HT-29 (cell line): ENCODE measurements at places on chromosomes 5 and 9. TPM values are rescaled to one million over a fixed set of nuclear protein-coding genes. Genes with fewer than 3 reads are reported as not detected.

Gene CSF2
- total RNA-seq, result 1.8 and 3.4 TPM in 2 replicates

Gene ACTBL2
- total RNA-seq, result 0.16 and 0.51 TPM in 2 replicates

Gene PCDHGB6
- total RNA-seq, result 0.18 and 0.33 TPM in 2 replicates

Gene C9
- total RNA-seq, result not detected in 2 replicates

Gene BNIP1
- 10.0 and 14.9 TPM in 2 replicates for total RNA-seq

Gene ZBTB26
- 2.6 and 2.8 TPM in 2 replicates for total RNA-seq

Gene IL31RA
- total RNA-seq, result not detected in 2 replicates

Gene COL5A1
- 0.43 TPM in 1 of 2 replicates, not detected in the other for total RNA-seq

Gene ZNG1A
- 8.7 and 9.3 TPM in 2 replicates for total RNA-seq

Gene SEMA4D
- 13.2 and 18.5 TPM in 2 replicates for total RNA-seq

Gene CCNI2
- 7.3 and 8.8 TPM in 2 replicates for total RNA-seq

Gene MEGF10
- not detected in 2 replicates for total RNA-seq

Gene RRAGA
- total RNA-seq, result 16.9 and 23.1 TPM in 2 replicates

Gene TMC1
- 0.26 and 0.53 TPM in 2 replicates for total RNA-seq

Gene PHF24
- total RNA-seq, result not detected in 2 replicates

Gene LHFPL2
- total RNA-seq, result 11.7 and 18.9 TPM in 2 replicates

Gene OR1J2
- not detected in 2 replicates for total RNA-seq

Gene HTR1A
- total RNA-seq, result not detected in 2 replicates

Gene INSL6
- not detected in 2 replicates for total RNA-seq

Gene MYMK
- total RNA-seq, result not detected in 2 replicates

Gene GPR21
- total RNA-seq, result 0.44 TPM in 1 of 2 replicates, not detected in the other
